ENCODE measurements at places on chromosomes 11 and 22.

DNA sequence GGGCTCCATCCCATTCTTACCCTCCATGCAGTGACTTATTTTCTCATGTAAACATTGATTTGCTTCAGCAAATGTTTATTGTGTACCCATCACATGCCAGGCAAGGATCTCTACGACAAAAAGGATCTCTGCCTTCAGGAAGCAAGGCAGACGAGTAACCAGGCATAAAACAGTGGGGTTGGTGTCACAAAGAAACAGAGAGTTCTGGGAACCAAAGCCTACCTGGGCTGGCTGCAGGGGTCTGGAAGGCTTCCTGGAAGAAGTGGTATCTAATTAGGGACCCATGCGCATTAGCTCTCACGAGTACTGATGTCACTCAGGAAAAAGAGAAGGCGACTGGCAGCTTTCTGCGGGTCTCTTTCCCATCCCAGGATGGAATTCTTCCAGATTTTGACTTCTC is 44.5 kb downstream of the KIAA1671 start:
- DNase-seq, result no peak

- DNase-seq, result no peak
Observed at GRCh38 chr11:134055029-134055428, 13.8 kb upstream of the JAM3 start.

DNA sequence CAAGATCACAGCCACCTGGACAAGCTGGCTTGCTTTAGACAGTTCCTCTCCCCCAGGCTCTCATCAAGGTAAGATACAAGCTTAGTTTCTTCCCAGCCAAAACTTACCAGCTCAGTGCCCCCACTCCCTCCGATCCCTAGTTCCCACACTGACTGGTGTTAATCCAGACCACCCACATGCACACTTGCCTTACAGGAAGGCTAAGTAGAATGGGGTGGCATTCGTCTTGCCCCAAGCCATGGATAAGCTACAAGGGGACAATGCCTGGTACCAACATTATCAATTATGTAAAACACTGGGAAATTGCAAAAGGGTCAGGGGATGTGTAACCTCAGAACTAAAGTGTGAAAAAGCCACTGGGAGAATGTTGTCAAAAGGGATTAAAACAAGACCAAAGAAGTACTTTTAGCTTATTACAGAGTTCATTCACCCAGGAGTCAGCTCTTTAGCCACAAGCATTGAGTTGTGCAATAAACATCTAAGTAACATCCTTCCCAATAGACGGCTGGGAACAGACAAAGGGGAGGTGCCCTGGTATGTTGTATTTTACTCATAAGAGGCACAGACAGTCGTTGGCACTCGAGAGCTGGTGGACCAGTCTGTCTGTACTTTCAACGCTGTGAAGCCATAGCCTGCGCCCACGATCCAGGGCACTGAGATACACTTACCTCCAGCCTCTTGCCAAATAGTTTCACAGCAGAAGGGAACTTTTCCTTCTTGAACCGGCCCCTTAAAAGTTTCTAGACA is 1.1 kb downstream of the DHCR7 start:
- DNase-seq, result no peak

DNA sequence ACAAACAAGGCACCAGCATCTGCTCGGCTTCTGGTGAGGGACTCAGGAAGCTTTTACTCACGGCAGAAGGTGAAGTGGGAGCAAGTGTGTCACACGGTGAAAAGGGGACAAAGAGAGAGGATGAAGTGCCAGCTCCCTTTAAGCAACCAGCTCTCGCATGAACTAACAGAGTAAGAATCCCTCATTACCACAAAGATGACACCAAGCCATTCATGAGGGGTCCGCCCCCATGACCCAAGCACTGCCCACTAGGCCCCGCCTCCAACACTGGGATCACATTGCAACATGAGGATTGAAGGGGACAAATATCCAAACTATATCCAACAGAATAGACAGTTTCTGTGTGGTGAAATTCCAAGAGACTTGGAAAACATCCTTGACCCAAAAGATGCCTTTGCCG is 198.2 kb upstream of the POU2AF2 start:
- DNase-seq, result no peak

DNA sequence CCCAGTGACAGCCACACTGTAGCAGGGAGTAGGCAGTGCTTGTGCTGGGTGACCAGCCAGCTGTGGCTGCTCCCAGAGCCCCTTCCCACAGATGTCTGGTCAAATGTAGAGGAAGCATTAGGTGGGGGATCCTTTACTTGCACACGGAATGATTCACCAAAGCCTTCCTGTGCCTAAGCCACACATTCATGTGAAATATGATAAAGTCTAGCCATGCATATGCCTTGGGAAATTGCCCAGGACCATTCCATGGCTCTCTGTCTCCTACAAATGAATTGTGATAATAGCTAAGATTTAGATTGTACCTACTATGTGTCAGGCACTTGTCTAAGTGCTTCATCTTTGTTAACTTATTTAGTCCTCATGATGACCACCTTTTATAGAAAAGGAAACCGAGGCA is 217.5 kb upstream of the E2F8 start:
- DNase-seq, result no peak

- DNase-seq, result no peak
Observed at GRCh38 chr11:15780382-15780781, 576.0 kb downstream of the SOX6 start.
